Activated naive CD4-positive, alpha-beta T cell treated with anti-CD3 and anti-CD28 coated beads, Interleukin-2, amount 10 ng/mL, durations not matched to agents 7 days and 5 days (primary cell): ENCODE measurements at places on chromosomes 1 and 21.

- no peaks in the 10 kb centered on the region for H3K27me3 ChIP-seq
- no peak for DNase-seq
- H3K4me1 ChIP-seq: no peaks in the 10 kb centered on the region
- H3K36me3 ChIP-seq: no peaks in the 10 kb centered on the region
These were observed 59.0 kb upstream of the FGGY start for GRCh38 chr1:59237900-59238299.

DNA sequence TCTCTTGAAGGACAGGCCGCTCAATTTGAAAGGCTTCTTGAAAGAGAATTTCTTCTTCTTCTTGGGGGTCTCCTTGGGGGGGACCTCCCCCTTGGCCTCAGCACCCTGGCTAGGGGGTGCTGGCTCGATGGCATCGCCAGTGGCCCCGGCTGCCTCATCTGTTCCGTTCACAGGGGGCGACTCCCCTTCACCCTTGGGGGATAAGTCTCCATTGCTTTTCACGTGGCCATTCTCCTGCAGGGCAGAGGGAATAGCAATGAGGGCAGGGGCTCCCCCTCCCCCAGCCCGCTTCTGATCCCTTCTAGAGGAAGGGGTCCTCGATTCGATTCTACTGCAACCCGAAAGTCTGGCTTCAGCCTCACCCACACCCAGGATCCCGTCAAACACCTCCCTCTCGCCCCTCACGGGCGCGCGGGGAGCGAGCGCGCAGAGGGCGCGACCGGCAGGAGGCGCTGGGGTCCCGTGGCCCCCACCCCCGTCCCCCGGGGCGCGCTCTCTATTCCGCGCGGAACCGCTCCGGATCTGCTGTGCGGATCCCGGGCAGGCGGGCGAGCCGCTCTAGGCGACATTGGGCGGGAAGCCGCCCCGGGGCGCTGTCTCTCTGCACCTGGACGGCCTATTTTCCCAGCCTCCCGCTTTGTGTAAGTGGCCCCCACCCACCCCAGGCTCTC, 1.0 kb downstream of the MARCKSL1 start:
- H3K27me3 ChIP-seq: peaks cover 23% of the 10 kb centered on the region
- peak; percentile 76 for DNase-seq
- peaks cover 46% of the 10 kb centered on the region for H3K4me1 ChIP-seq
- H3K27ac ChIP-seq: peak overlapping the region; percentile 73
- H3K36me3 ChIP-seq: peaks cover 37% of the 10 kb centered on the region

- no peak for DNase-seq
- H3K27me3 ChIP-seq: peaks cover 62% of the 10 kb centered on the region
- no peaks in the 10 kb centered on the region for H3K36me3 ChIP-seq
- H3K4me1 ChIP-seq: peaks cover 25% of the 10 kb centered on the region
These were observed 182.3 kb downstream of the CAMTA1 start for GRCh38 chr1:6967431-6968111.

DNA sequence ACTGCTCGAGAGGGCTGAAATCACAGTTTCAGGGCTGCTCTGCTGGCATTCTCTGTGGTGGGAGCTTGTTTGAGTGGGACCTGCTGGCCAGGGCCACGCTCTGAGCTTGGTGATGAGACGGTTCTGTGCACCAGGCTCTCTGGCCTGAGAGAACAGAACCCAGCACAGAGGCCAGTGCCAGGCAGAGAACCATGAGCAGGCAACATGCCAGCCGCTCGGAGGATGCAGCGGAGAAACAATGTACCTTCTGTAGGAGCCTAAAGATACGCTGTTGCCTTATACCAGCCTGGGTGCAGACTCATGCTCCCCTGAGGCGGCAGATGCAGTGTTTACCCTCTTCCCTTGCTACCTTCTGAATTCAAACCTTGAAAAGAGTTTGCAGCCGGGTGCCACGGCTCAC, 10.0 kb downstream of the C2CD2 start:
- H3K27ac ChIP-seq: no peak overlapping the region
- H3K36me3 ChIP-seq: no peaks in the 10 kb centered on the region
- no peaks in the 10 kb centered on the region for H3K4me1 ChIP-seq
- H3K4me3 ChIP-seq: no peak overlapping the region
- H3K27me3 ChIP-seq: peaks cover 4% of the 10 kb centered on the region

GRCh38 chr1:96427616-96428015, 294.0 kb upstream of the PTBP2 start:
- no peaks in the 10 kb centered on the region for H3K4me1 ChIP-seq
- DNase-seq: no peak
- no peaks in the 10 kb centered on the region for H3K27me3 ChIP-seq

GRCh38 chr1:247453245-247453644, 4.7 kb downstream of the OR2B11 start:
- peaks cover 12% of the 10 kb centered on the region for H3K4me1 ChIP-seq
- H3K36me3 ChIP-seq: peaks cover 4% of the 10 kb centered on the region
- H3K27me3 ChIP-seq: peaks cover 23% of the 10 kb centered on the region
- no peak overlapping the region for H3K27ac ChIP-seq

DNA sequence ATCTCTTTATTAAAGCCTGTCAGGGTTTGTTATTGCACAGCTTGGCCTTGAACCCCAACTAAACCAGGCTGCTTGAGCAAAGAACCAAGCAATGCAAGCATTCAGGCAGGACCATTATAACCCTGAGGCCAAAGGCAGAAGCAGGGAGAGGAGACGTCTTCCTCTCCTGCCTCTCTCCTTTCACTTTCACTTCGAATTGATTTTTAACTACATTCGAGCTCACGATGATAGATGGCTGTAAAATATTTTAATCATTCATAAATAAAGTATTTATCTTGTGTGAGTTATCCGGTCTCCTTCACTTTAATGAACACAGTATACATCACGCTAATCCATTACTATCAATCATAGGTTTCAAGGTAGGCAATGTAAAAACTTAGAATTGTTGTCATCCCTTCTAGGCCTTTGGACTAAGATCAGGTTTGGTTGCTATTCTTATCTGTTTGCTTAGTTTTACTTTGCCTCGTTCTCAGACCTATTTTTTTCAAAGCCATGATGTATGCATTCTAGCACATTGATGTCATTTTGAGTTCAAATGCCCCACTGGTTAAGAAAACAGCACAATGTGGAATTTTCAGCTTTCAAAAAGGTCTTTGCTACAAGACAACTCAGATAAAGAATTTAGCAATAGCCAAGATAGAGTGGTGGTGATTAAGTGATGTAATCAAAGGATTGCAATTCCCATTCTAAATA, 480.2 kb upstream of the RUNX1 start:
- DNase-seq: peak; percentile 46
- peaks cover 56% of the 10 kb centered on the region for H3K4me1 ChIP-seq
- H3K27ac ChIP-seq: peak overlapping the region; percentile 93
- no peaks in the 10 kb centered on the region for H3K27me3 ChIP-seq
- H3K36me3 ChIP-seq: peaks cover 2% of the 10 kb centered on the region
- H3K4me3 ChIP-seq: peak overlapping the region; percentile 76

- H3K4me3 ChIP-seq: no peak overlapping the region
- no peak for DNase-seq
- no peak overlapping the region for H3K27ac ChIP-seq
- no peaks in the 10 kb centered on the region for H3K4me1 ChIP-seq
- no peaks in the 10 kb centered on the region for H3K27me3 ChIP-seq
These were observed 162.2 kb upstream of the LHX8 start for GRCh38 chr1:74971982-74972381.

GRCh38 chr1:110524311-110525248, 5.6 kb upstream of the KCNA10 start:
- H3K27ac ChIP-seq: no peak overlapping the region
- H3K4me1 ChIP-seq: no peaks in the 10 kb centered on the region
- H3K27me3 ChIP-seq: peaks cover 79% of the 10 kb centered on the region
- H3K4me3 ChIP-seq: no peak overlapping the region
- H3K36me3 ChIP-seq: no peaks in the 10 kb centered on the region
- DNase-seq: peak; percentile 69

GRCh38 chr1:77961392-77961791, 17.5 kb downstream of the FUBP1 start:
- no peak overlapping the region for H3K27ac ChIP-seq
- DNase-seq: no peak
- H3K27me3 ChIP-seq: no peaks in the 10 kb centered on the region

DNA sequence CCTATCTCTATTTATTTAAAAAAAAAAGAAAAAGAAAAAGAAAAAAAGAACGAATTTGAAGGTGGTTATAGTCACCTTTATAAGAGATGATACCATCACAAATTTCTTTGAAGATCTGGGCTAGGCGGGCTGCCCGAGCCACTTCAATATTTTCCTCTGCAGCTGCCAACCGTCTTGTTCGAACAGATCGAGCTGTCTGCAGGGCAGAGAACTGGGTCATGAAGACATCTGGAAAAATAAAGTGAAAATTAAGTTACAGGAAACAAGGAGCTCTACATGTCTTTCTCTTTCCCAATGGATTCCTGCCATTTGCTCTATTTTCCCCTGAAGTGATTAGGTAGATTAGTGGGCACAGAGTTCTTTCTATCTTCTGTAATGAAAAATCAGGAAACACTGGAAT, 31.9 kb downstream of the RUSC1 start:
- no peaks in the 10 kb centered on the region for H3K4me1 ChIP-seq
- no peak for DNase-seq
- no peak overlapping the region for H3K27ac ChIP-seq
- H3K36me3 ChIP-seq: peaks cover 53% of the 10 kb centered on the region
- H3K27me3 ChIP-seq: no peaks in the 10 kb centered on the region

- DNase-seq: no peak
- no peaks in the 10 kb centered on the region for H3K36me3 ChIP-seq
- no peaks in the 10 kb centered on the region for H3K4me1 ChIP-seq
- H3K4me3 ChIP-seq: no peak overlapping the region
- no peak overlapping the region for H3K27ac ChIP-seq
- H3K27me3 ChIP-seq: peaks cover 13% of the 10 kb centered on the region
These were observed 20.8 kb upstream of the PTPRF start for GRCh38 chr1:43509740-43510375.

DNA sequence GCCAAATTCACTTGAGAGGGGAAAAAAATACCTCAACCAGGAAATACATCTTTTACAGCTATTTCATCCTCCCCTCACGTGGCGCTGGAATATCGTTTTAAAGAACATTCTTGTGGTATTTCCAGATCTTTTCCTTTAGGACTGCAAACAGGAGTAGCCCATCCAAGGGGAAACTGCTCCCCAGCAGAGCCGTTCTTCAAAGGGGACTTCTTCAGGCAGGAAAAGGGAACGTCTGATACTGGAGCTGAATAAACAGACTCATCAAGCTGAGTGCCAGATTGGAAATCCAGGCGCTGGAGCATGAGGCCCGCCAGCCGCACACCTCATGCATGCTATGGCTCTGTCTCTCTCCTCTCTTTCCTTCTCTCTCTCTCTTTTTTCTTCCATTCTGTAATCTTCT, 34.0 kb upstream of the PROX1 start:
- H3K4me3 ChIP-seq: no peak overlapping the region
- no peaks in the 10 kb centered on the region for H3K4me1 ChIP-seq
- H3K27ac ChIP-seq: no peak overlapping the region
- no peaks in the 10 kb centered on the region for H3K36me3 ChIP-seq
- DNase-seq: no peak
- peaks cover 7% of the 10 kb centered on the region for H3K27me3 ChIP-seq

- DNase-seq: no peak
- H3K36me3 ChIP-seq: no peaks in the 10 kb centered on the region
- no peak overlapping the region for H3K27ac ChIP-seq
- peaks cover 7% of the 10 kb centered on the region for H3K27me3 ChIP-seq
- no peaks in the 10 kb centered on the region for H3K4me1 ChIP-seq
- H3K4me3 ChIP-seq: no peak overlapping the region
These were observed 7.3 kb upstream of the UAP1 start for GRCh38 chr1:162554258-162554657.

DNA sequence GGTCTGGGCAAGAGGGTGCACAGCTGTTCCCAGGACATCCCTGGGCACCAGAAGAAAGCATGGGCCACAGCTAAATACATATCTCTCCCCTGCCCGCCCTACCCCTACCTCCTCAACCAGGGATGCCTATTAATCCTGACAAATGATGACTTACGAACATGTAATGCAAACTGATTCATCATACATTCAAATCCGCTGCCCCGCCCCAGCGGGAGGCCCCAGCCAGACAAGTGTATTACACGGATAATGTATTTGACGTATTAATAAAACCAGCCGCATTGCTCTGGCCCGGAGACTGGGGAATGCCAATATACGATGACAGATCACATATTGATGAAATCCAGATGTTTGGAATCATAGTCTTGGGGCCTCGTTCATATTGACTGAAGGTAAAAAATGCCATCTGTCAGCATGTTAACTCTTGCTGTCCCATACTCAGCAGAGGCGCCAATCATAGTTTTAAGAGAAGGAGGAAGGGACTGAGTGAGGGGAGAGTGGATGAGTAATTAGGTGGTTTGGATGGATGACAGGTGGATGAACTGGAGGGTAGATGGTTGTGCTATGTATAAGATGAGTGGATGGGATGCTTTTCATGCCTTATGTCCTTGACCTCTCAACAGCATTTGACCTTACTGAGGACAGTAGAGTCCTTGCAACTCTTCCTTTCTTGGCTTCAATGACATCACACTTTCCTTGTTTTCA, 68.2 kb downstream of the TMEM53 start:
- no peak overlapping the region for H3K4me3 ChIP-seq
- DNase-seq: no peak
- H3K4me1 ChIP-seq: no peaks in the 10 kb centered on the region
- no peaks in the 10 kb centered on the region for H3K27me3 ChIP-seq
- no peak overlapping the region for H3K27ac ChIP-seq

DNA sequence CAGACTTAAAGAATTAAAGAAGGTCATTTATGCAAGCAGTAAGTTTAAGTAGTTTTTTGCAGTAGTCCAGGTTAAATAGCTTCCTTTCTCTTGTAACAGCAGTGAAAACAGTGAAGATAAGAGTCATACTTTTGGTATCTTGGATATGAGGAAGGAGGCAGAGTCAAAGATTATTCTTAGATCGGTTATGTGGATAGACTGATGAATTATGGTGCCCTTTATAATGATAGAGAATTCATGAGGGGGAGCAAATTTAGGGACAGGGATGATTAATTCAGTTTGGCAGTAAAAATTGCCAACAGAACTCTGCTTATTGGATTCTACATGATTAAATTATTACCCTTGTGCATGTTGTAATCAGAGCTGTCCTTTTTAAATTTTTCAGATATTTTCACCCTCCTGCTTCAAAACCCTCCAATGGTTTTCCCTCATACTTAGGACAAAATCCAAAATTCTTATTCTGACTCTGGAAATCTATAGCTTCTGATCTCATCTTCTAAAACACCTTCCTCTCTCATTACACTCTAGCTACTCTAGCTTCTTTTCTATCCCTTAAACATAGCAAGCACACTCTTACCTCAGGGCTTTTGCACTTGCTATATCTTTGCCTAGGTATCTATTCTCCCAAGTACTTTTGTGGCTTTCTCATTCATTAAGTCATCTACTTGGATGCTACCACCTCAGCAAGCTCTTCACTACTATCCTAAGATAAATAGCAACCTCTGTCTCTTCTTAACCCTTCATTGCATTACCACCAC, 79.8 kb downstream of the PKN2 start:
- H3K4me1 ChIP-seq: no peaks in the 10 kb centered on the region
- no peak for DNase-seq
- H3K27me3 ChIP-seq: no peaks in the 10 kb centered on the region
- H3K4me3 ChIP-seq: no peak overlapping the region
- H3K27ac ChIP-seq: no peak overlapping the region
- H3K36me3 ChIP-seq: peaks cover 17% of the 10 kb centered on the region

GRCh38 chr1:8540261-8540941, 222.5 kb downstream of the SLC45A1 start:
- DNase-seq: no peak
- no peak overlapping the region for H3K27ac ChIP-seq
- peaks cover 44% of the 10 kb centered on the region for H3K4me1 ChIP-seq
- H3K4me3 ChIP-seq: no peak overlapping the region
- H3K27me3 ChIP-seq: no peaks in the 10 kb centered on the region
- H3K36me3 ChIP-seq: peaks cover 51% of the 10 kb centered on the region

GRCh38 chr1:81305997-81306452, 494.7 kb upstream of the ADGRL2 start:
- H3K4me3 ChIP-seq: no peak overlapping the region
- no peaks in the 10 kb centered on the region for H3K4me1 ChIP-seq
- no peak for DNase-seq
